Activated CD8-positive, alpha-beta T cell treated with anti-CD3 and anti-CD28 coated beads for 36 hours (primary cell): ENCODE measurements at places on chromosomes 5 and 9. TPM values are rescaled to one million over a fixed set of nuclear protein-coding genes. Genes with fewer than 3 reads are reported as not detected.

The S100Z gene
- 0.81 TPM for total RNA-seq

The AMBP gene
- total RNA-seq = not detected

GRCh38 chr5:38803246-38803645 is 42.6 kb upstream of the OSMR start:
- H3K36me3 ChIP-seq = no peaks in the 10 kb centered on the region
- peaks cover 17% of the 10 kb centered on the region for H3K27me3 ChIP-seq
- H3K27ac ChIP-seq = no peak overlapping the region
- no peak for DNase-seq
- H3K4me1 ChIP-seq = peaks cover 4% of the 10 kb centered on the region
- no peak overlapping the region for H3K4me3 ChIP-seq

DNA sequence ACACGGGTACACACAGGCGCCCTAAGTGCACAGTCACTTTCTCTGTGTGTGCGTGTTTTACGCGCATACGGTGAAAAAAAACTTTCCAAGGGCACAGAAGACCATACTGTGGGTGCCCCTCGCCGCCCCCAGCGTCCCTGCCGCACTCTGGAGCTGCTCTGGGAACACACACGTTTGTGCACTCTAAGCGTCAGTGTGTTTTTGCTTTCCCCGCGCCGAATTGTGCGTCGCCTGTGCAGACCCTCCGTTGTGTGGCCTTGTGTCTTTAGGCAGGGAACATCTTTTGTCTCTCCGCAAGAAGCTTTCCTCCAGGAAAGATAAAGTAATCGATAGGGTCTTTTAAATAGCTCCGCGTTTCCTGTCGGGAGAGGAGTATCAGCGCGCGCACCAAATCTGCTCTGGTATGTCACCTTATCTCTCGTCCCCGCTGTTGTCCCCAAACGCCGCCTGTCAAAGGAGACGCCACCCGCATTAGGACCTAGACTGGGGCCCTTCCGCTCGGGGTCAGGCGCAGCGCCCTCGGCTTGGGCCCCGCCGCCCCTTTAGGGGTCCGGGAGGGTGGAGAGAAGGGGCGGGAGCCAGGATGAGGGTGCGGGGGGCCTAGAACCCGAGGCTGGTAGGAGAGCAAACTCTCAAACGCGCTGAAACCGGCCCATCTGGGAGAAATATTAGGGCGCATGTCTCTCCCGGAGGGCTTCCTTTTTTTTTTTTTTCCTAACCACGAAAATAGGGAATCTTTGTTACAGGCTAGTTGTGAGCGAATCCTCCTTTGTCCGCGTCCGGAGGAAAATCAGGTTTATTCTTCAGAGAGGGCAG is 10.5 kb upstream of the NKX2-5 start:
- H3K36me3 ChIP-seq = no peaks in the 10 kb centered on the region
- no peak overlapping the region for H3K4me3 ChIP-seq
- peaks cover 80% of the 10 kb centered on the region for H3K27me3 ChIP-seq
- H3K27ac ChIP-seq = no peak overlapping the region
- DNase-seq = no peak

- no peak overlapping the region for H3K27ac ChIP-seq
- DNase-seq = no peak
- peaks cover 15% of the 10 kb centered on the region for H3K36me3 ChIP-seq
- no peak overlapping the region for H3K4me3 ChIP-seq
- no peaks in the 10 kb centered on the region for H3K27me3 ChIP-seq
- peaks cover 18% of the 10 kb centered on the region for H3K4me1 ChIP-seq
Measured at GRCh38 chr5:172920447-172920849, 38.8 kb upstream of the RPL26L1 start.

- no peaks in the 10 kb centered on the region for H3K4me1 ChIP-seq
- no peaks in the 10 kb centered on the region for H3K27me3 ChIP-seq
- H3K27ac ChIP-seq = no peak overlapping the region
- H3K4me3 ChIP-seq = no peak overlapping the region
- no peaks in the 10 kb centered on the region for H3K36me3 ChIP-seq
- no peak for DNase-seq
Measured at GRCh38 chr5:86570427-86571083, 47.2 kb upstream of the COX7C start.

DNA sequence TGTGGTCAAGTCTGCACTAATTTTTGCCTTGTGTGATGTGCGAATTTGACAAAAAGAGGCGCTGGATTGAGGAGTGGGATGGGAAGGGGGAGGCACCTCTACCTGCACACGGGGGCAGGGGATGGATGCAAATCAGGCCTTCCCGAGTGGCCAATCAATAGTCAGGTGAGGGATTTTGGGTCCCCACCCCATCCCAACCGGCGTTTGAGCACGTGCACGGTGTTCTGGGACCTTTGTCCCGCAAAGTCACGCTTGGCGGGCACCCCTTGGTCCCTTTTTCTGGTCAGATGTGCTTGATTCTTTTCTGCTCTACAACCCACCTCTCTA is 685 bp upstream of the ADAMTS19 start:
- H3K27ac ChIP-seq = no peak overlapping the region
- no peaks in the 10 kb centered on the region for H3K36me3 ChIP-seq
- peaks cover 9% of the 10 kb centered on the region for H3K4me1 ChIP-seq
- H3K4me3 ChIP-seq = no peak overlapping the region
- no peak for DNase-seq

- H3K27ac ChIP-seq = no peak overlapping the region
- DNase-seq = peak; percentile 61
- no peaks in the 10 kb centered on the region for H3K36me3 ChIP-seq
- peaks cover 38% of the 10 kb centered on the region for H3K4me1 ChIP-seq
- H3K27me3 ChIP-seq = no peaks in the 10 kb centered on the region
- H3K4me3 ChIP-seq = no peak overlapping the region
Measured at GRCh38 chr9:69028754-69029153, 6.8 kb upstream of the FXN start.

The SLC6A19 gene
- not detected for total RNA-seq

The C5 gene
- 1.9 TPM for total RNA-seq

The PCDHGB6 gene
- not detected for total RNA-seq

GRCh38 chr5:1173485-1174070 is 27.8 kb upstream of the SLC6A19 start:
- peaks cover 5% of the 10 kb centered on the region for H3K4me1 ChIP-seq
- no peaks in the 10 kb centered on the region for H3K27me3 ChIP-seq
- no peak overlapping the region for H3K4me3 ChIP-seq
- no peak for DNase-seq

DNA sequence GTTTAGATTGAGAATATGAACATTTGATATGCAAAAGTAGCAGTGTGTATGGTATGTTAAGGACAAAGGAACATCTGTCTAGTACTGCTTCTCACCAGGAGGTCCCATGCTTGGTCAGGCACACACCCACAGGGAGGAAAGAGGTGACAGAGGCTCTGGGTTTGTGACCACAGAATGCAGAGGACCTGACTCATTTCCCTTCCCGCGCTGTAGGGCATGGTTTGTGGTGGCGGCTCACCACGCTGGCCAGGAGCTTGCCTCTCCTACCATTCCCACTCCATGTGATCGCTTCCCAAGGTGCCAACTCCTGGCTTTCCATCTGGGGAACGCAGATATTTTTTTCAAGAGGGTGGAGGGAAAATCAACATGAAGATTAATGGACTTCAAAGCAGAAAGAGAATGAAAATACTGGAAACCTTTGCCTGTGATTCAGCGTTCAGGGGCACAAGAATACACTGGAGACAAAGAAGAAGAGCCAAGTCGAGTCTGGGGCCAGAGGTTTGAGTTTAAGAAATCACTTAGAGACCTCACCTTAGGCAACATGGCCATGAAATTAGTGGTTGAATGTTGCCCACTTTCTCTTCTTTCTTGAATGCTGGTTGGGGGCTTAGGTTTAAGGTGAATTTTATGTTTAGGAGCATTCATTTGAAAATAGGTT is 477.8 kb downstream of the CCDC171 start:
- no peaks in the 10 kb centered on the region for H3K36me3 ChIP-seq
- peaks cover 8% of the 10 kb centered on the region for H3K4me1 ChIP-seq
- H3K27me3 ChIP-seq = no peaks in the 10 kb centered on the region
- peak overlapping the region; percentile 34 for H3K27ac ChIP-seq
- no peak overlapping the region for H3K4me3 ChIP-seq
- DNase-seq = peak; percentile 71

GRCh38 chr5:123610665-123611405 is 98.9 kb downstream of the CSNK1G3 start:
- peaks cover 3% of the 10 kb centered on the region for H3K36me3 ChIP-seq
- H3K4me3 ChIP-seq = no peak overlapping the region
- peaks cover 8% of the 10 kb centered on the region for H3K4me1 ChIP-seq

DNA sequence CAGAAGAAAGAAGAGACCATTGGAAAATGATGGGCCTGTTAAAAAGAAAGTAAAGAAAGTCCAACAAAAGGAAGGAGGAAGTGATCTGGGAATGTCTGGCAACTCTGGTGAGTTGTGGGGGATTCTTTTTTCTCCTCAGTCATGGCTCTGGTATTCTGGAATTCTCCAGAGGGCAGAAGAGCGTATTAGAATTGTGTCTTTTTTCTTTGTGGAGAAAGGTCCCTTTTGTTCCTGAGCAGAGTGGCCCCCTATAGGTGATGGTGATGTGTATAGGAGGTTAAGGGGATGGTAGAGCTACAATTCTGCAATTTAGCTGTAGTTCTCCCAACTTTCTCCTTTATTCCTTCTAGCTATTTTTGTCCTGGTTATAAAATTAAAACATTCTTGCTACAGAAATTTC is 1.6 kb upstream of the DHFR start:
- H3K36me3 ChIP-seq = peaks cover 51% of the 10 kb centered on the region
- H3K27me3 ChIP-seq = no peaks in the 10 kb centered on the region
- H3K4me3 ChIP-seq = peak overlapping the region; percentile 96
- peak overlapping the region; percentile 100 for H3K27ac ChIP-seq
- DNase-seq = no peak

The INSL4 gene
- total RNA-seq = not detected

The PCDHB10 gene
- not detected for total RNA-seq

- H3K36me3 ChIP-seq = no peaks in the 10 kb centered on the region
- H3K27ac ChIP-seq = no peak overlapping the region
- H3K4me1 ChIP-seq = peaks cover 13% of the 10 kb centered on the region
- peak overlapping the region; percentile 64 for H3K4me3 ChIP-seq
- DNase-seq = peak; percentile 57
- H3K27me3 ChIP-seq = peaks cover 9% of the 10 kb centered on the region
Measured at GRCh38 chr9:35675732-35676392, 2.1 kb downstream of the CA9 start.

DNA sequence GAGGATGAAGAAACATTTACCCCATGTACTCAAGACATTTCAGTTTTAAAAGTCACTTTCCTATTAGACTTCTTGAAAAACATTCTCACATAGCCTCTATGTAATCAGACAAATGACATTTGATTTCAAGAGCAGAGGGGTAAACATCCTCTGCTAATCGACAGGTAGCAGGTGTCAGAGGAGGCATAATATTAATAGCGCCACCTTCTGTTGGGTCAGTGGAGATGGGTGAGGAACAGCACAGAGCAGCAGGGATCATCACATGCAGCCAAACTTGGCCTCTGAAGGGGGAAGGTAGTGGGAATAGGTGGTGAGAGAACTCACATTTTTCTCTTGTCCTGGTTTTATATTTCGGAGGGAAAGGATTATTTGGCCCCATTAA is 3.3 kb upstream of the LSM11 start:
- no peaks in the 10 kb centered on the region for H3K27me3 ChIP-seq
- peaks cover 25% of the 10 kb centered on the region for H3K36me3 ChIP-seq
- DNase-seq = peak; percentile 26
- peaks cover 17% of the 10 kb centered on the region for H3K4me1 ChIP-seq

DNA sequence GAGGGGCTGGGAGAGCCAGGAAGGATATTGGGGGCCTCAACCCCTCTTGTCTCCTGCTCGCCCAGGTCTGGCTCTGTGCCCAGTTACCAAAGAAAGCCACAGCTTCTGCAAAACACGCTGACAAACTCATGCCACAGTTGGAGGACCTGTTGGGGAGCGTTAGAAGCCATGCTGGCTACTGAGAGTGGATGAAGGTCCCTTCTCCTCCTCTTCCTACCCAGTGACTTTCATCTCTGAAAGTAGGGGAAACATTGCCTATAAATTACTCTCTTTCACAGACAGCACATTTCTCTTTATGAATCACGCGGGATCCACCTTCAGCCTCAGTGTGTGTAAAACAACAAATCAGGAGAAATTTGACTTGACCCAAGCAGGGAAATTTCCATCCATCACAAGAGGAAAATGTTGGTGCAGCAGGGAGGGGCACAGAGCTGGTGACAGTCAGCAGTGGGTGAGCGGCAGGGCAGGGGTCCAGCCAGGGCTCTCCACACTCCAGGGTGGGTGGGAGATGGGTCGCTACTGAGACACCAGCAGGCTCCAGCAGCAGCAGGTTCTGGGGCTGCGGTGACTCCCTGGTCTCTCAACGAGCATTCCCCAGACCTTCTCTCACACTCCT is 181.9 kb downstream of the FGF18 start:
- DNase-seq = peak; percentile 38
- no peak overlapping the region for H3K27ac ChIP-seq
- H3K36me3 ChIP-seq = no peaks in the 10 kb centered on the region
- peaks cover 15% of the 10 kb centered on the region for H3K27me3 ChIP-seq
- no peak overlapping the region for H3K4me3 ChIP-seq

DNA sequence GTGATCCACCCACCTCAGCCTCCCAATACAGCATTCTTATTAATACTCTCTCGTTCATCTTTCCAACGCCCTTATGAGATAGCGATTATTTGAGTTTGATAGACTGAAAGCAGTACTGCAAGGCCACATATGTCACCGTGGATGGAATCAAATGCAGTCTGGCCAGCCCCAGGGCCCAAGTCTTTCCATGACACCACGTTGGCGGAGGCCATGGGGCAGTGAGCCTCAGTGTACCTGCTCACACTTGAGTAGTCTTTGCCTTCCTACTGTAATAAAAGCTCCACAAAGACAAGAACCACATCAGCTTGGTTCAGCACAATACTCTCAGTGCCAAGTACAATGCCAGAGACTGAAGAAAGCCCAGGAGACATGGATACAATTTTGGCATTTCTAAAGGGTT is 88.5 kb downstream of the TTLL11 start:
- no peak overlapping the region for H3K27ac ChIP-seq
- H3K27me3 ChIP-seq = no peaks in the 10 kb centered on the region
- H3K4me1 ChIP-seq = peaks cover 2% of the 10 kb centered on the region
- H3K36me3 ChIP-seq = no peaks in the 10 kb centered on the region
- H3K4me3 ChIP-seq = no peak overlapping the region
- DNase-seq = no peak

DNA sequence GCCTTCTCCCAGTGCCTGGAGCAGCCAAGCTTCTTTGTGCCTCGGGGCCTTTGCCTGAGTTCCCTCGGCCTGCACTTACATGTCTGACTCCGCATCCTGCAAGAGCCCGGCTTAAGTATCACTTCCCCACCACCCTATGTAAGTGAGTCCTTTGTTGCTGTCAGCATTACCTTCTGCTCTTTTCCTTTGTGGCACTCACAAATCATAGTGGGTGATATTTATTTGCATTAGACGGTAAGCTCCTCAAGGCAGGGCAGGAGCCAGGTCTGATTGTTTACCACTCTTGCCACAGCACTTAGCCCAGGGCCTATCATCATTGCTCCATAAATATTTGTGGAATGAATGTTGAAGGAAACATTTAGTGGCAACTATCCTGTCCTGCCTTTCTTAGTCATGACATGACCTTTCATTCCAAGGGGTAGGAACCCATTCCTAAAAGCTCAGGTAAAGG is 4.8 kb downstream of the GM2A start:
- H3K4me3 ChIP-seq = no peak overlapping the region
- H3K27me3 ChIP-seq = no peaks in the 10 kb centered on the region
- H3K27ac ChIP-seq = no peak overlapping the region
- DNase-seq = no peak

GRCh38 chr5:76166886-76167576 is 83.8 kb downstream of the SV2C start:
- no peaks in the 10 kb centered on the region for H3K36me3 ChIP-seq
- no peak overlapping the region for H3K4me3 ChIP-seq
- no peak overlapping the region for H3K27ac ChIP-seq
- peaks cover 5% of the 10 kb centered on the region for H3K27me3 ChIP-seq
- no peak for DNase-seq
